MM.1S (cell line): ENCODE measurements at places on chromosomes 12 and 14.

DNA sequence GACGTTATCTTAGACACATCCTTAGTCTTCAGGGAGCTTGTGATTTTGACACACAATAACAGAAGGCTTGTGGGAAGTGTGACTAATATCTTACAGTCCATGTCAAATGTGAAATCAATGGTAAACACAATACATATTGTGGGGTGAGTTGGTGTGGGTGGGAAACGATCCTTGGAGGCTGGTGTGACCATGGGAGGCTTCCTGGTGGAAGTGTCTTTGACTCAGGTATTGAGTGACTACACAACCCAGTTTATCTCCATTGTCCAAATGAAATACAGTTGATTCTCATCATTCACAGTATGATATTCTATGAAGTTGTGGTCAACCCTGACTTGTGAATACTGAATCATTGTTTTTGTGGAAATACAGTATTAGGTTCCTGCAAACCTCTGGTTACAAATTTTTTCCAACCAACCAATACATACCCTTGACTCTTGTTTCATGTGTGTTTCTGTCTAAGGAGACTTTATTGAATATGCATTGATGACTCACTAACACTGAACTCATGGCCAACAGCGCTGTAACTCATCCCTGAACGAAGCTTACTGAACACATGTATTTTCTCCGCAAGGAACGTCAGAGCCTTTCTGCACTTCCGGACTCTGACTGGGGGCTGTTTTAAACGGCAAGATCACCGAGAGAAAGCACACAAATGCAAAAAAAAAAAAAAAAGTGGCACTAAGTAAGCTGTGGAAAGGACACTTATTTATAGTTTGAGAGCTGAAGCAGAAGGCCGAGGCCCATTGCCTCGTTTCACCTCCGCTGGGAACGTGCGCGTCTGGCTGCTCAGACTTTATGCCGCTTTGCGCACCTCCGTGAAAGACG, 59.0 kb downstream of the CLMN start:
- no peak overlapping the region for H3K27ac ChIP-seq
- no peaks in the 10 kb centered on the region for H3K36me3 ChIP-seq
- no peaks in the 10 kb centered on the region for H3K27me3 ChIP-seq

DNA sequence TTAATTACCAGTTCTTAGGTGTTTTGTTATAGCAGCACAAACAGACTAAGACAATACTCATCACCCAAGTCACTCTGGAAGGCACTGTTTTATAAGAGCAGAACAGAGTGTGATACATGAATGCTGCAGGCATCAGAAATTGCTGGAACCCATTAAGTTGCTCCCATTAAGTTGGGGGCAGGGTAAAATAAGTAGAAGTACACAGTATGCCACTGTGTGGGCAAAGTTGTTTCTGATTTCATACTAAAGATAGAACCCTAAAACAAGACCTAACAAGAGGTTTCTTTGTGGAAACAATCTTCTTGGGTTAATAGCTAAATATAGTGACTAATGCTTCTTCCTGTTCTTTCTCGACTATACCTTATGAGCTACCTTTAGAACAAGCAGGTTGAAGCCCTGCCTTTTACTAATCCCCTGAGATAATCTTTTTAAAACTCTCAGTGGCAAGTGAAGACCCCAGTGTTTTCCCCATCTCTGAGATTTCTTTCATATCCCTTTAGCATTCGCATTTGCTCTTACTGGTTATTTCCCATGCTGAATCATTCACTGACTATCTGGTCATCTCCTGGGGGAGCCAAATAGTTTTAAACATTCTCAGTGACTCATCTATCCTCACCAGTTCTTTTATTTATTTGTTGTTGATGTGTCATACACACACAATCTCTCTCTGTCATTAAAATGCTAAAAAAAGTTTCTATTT, 52.3 kb downstream of the SOCS2 start:
- H3K36me3 ChIP-seq: no peaks in the 10 kb centered on the region
- H3K4me3 ChIP-seq: no peak overlapping the region
- no peaks in the 10 kb centered on the region for H3K27me3 ChIP-seq
- DNase-seq: peak; percentile 41
- peaks cover 8% of the 10 kb centered on the region; the same call in 1 of the 2 replicates for H3K4me1 ChIP-seq

DNA sequence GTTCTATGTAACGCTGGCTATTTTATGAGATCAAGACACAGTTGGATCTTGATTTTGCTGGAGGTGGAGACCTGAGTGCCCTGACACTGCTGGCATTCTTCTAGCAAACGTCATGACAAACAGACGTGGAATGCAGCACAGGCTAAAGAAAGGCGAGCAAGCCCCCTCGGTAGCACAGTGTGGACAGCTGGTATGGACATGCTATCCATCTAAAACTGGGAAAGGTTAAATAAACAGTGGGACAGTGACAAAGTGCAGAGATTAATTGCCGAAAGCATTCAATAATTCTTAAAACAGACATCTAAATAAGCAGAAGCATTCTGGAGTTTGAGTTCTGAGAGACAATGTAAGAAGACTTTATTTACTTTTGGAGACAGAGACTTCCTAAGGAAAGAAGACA, 237.2 kb downstream of the FBXL14 start:
- no peak for DNase-seq
- no peak overlapping the region for H3K27ac ChIP-seq
- no peaks in the 10 kb centered on the region for H3K36me3 ChIP-seq
- no peaks in the 10 kb centered on the region for H3K27me3 ChIP-seq
- H3K4me3 ChIP-seq: no peak overlapping the region

- H3K4me3 ChIP-seq: no peak overlapping the region
- no peaks in the 10 kb centered on the region for H3K4me1 ChIP-seq
Measured at GRCh38 chr12:78571953-78572352, 292.6 kb upstream of the SYT1 start.

DNA sequence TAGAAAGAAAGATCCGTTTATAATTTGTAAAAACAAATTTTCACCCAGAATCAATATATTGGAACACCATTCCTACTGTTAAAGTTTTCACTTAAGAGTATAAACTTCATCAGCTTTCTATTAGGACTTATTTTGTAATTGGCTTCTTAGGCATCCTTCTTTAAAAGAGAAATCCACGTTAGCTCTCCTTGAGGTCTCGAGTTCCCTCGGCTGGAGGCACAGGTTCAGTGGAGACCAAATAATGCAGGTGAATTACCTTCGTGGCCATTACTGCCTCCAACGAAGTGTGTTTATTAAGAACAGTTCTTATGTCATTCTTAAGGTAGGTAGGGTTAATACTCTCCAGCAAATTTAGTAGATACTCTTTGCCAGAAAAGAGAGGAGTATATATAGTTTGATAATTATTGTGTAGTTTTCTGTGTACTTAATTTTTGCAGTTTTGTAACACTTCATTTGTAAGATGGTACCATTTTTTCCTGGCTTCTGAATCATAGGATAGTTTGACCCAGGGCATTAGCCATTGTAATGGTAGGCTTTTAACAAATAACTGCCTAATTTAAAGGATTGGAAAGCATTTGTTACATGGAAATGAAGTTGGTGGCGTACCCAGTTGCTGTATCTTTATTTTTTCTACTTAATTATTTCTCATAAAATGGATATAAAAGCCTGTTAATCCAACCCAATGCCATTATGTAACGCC, 2.2 kb downstream of the CALM1 start:
- peaks cover 3% of the 10 kb centered on the region; the same call in 1 of the 2 replicates for H3K36me3 ChIP-seq
- H3K4me1 ChIP-seq: no peaks in the 10 kb centered on the region
- H3K4me3 ChIP-seq: peak overlapping the region; percentile 68

GRCh38 chr12:15691388-15691787, 97.8 kb downstream of the EPS8 start:
- H3K27ac ChIP-seq: no peak overlapping the region
- no peaks in the 10 kb centered on the region for H3K27me3 ChIP-seq
- H3K36me3 ChIP-seq: no peaks in the 10 kb centered on the region
- no peak for DNase-seq
- H3K4me1 ChIP-seq: no peaks in the 10 kb centered on the region
- no peak overlapping the region for H3K4me3 ChIP-seq

DNA sequence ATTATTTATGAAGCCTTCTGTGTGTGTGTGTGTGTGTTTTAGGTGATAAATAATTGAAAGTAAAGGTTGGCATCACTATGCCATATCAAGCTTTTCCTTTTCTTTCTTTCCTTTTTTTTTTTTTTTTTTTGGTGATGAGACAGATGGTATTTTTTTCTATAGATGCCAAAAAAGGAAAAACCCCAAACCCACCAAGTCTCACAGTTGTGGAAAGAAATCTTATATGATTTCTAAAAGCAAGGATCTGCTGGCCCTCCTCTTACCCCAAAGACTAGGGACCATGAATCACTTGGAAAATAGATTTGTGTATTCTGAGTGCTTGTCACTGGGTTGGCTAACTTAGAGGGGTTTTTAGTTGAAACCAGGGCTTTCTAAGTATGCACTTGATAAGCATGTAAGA, 181.3 kb downstream of the TMEM117 start:
- H3K36me3 ChIP-seq: no peaks in the 10 kb centered on the region
- no peak overlapping the region for H3K27ac ChIP-seq
- H3K4me3 ChIP-seq: no peak overlapping the region
- no peaks in the 10 kb centered on the region for H3K27me3 ChIP-seq

DNA sequence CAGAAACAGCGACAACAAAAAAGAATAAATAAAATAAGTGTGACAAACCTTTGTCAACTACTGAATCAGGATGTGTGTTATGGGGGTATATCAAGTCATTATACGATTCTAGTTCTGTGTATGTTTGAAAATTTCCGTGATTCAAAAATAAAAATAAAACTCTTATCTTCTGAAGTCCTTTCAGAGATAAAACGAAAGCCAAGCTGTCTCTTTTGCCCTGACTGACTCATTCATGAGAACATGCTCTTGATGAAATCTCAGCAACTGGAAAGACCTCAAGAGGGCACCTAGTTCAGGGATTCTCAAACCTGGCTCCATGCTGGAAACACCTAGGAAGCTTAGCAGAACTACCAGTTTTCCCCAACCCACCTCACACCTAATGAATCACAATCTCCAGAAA, 9.2 kb downstream of the FOXN3 start:
- DNase-seq: no peak
- no peak overlapping the region for H3K4me3 ChIP-seq
- no peaks in the 10 kb centered on the region for H3K36me3 ChIP-seq

DNA sequence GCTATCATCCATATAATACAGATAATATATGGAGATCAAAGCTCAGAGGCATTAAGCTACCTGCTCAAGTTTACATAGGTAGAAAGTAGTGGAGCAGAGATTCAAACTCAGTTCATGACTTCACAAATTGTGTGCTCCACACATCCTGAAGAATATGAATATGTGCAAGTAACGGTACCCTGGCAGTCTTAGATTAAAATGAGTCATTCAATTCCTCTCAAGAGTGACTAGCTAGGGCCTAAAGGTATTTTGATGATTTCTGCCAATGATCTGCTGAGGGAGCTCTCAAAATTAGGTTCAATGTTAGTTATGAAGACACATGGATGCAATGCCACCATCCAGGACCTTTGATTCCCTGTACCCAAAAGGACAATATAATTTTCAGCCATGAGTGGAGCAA, 58.9 kb downstream of the GRIP1 start:
- H3K27ac ChIP-seq: no peak overlapping the region
- DNase-seq: no peak
- no peaks in the 10 kb centered on the region for H3K27me3 ChIP-seq
- H3K4me3 ChIP-seq: no peak overlapping the region
- no peaks in the 10 kb centered on the region for H3K36me3 ChIP-seq

GRCh38 chr12:62933220-62933601, 1.7 kb downstream of the PPM1H start:
- H3K4me3 ChIP-seq: peak overlapping the region; percentile 94
- no peaks in the 10 kb centered on the region for H3K27me3 ChIP-seq
- DNase-seq: no peak
- H3K36me3 ChIP-seq: no peaks in the 10 kb centered on the region
- H3K4me1 ChIP-seq: peaks cover 5% of the 10 kb centered on the region
- no peak overlapping the region for H3K27ac ChIP-seq

DNA sequence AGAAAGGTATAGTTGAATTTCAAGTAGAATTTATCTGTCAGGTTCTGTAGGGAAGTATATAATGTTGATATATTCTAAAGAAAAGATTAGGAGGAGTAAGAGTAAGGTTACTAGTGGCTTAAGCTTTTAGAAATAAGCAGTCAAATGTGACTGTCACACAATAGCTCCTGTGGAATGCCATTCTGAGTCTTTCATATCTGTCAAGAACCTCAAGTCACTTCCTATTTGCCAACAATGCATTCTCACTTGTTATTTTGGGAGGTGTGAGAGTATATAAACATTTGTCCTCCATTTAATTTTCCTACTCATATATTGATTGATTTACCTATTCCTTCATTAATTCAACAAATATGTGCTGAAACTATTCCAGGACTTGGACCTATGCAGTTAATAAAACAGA, 11.7 kb downstream of the CLEC9A start:
- H3K27me3 ChIP-seq: no peaks in the 10 kb centered on the region
- peak; percentile 95 for DNase-seq
- H3K27ac ChIP-seq: peak overlapping the region; percentile 95
- 0 out of 2 replicates have a peak overlapping the region, but pooled peaks have one; percentile 9 for H3K4me3 ChIP-seq
- no peaks in the 10 kb centered on the region for H3K36me3 ChIP-seq
- H3K4me1 ChIP-seq: peaks cover 42% of the 10 kb centered on the region

DNA sequence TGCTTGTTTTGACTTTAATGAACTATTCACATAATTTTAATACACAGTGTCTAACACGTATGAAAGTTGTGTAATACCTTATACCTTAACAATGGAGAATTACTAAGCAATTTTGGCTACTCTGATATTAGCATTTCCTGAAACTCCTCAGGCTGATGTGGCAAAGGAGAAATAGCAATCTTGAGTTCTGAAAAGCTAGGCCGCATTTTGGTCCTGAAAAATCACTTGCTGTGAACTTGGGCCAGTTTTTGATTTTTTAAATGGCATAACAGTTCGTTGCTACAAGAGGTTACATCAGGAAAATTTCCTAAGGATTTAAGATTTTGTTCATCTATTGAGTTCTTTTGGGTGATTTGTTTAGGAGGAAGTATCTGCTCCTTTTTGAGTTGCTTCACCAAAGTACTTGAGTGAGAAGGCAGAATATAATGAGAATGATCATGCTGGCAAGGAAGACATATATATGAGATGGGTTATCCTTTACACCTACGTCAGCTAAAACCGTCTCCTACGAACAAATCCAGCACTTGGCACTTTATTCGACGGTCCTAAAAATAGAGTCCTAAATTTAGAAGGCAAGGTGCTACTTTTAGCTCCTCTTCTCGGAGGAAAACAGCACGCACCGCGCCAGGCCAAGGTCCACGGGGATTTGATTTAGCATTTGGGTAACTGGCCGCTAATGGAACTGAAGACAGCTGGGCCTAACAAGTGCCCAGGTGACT, 32.2 kb downstream of the MIA2 start:
- peaks cover 9% of the 10 kb centered on the region; the same call in 1 of the 2 replicates for H3K4me1 ChIP-seq
- no peaks in the 10 kb centered on the region for H3K27me3 ChIP-seq
- no peaks in the 10 kb centered on the region for H3K36me3 ChIP-seq
- peak; percentile 14 for DNase-seq
- peak overlapping the region; percentile 69 for H3K4me3 ChIP-seq
- peak overlapping the region; percentile 96 for H3K27ac ChIP-seq

DNA sequence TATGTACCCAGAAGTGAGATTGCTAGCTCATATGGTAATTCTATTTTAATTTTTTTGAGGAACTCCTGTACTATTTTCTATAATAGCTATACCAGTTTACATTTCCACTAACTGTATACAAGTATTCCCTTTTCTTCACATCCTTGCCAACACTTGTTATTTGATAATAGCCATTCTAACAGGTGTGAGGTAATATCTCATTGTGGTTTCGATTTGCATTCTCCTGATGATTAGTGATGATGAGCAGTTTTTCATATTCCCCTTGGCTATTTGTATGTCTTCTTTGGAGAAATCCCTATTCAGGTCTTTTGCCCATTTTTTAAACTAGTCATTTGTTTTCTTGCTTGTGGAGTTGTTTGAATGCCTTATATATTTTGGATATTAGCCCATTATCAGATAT, 121.3 kb downstream of the BBS10 start:
- H3K4me3 ChIP-seq: no peak overlapping the region
- no peak overlapping the region for H3K27ac ChIP-seq
- DNase-seq: no peak
- H3K27me3 ChIP-seq: no peaks in the 10 kb centered on the region
- no peaks in the 10 kb centered on the region for H3K4me1 ChIP-seq
- no peaks in the 10 kb centered on the region for H3K36me3 ChIP-seq
